ENCODE measurements at places on chromosomes 6 and 20.
A peak's percentile ranks its signal among the peaks of the same experiment; 100 is the strongest.

DNA sequence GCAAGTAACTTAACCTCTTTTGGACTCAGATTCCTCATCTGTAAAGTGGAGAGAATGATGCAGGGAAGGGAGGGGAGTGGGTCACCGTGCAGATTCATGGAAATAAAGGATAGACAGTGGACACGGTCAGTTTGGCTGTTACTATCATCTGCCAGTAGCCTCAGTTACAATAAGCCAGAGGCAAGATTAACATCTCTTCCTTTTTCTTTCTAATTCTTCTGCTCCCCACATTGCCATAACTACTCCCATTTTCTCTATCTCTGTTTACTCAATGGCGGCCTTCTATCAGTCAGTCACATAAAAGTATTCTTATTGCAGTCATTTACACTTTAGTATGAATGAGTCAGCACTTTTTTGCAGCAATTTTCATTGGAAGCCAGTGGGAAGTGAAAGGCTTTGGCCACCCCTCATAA is 49.2 kb downstream of the PPP1R16B start:
- no peak for DNase-seq

- no peak for DNase-seq
These were observed 67.4 kb upstream of the C20orf144 start for GRCh38 chr20:33594743-33595142.

- DNase-seq = peak; percentile 62
These were observed 4.2 kb downstream of the BRD2 start for GRCh38 chr6:32972353-32973143.

DNA sequence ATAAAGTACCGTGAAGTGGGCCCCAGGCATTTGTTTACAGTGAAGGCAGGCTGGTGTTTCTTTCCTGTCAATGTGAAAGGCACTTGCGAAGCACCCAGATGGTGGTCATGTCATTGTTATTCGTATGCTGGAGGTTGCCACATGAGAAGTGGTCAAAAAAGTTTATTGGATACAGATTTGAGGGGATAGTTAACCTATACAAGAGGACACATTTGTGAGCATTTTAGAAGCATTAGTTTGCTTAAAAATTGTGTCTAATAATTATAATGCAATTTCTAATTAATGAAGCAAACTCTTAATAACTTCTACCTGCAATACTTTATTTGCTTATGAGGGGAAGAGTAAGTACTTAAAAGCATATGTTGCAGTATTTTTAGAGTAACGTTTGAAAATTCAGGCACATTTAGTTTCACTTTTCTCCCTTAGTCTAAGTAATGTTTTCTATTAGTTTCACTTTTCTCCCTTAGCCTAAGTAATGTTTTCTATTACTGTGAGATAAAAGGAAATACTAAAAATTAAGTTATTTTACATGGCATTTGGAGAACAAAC is 120.7 kb upstream of the CLDN20 start:
- DNase-seq = no peak

- no peak for DNase-seq
These were observed 6.4 kb downstream of the RPS12 start for GRCh38 chr6:132820629-132821381.

DNA sequence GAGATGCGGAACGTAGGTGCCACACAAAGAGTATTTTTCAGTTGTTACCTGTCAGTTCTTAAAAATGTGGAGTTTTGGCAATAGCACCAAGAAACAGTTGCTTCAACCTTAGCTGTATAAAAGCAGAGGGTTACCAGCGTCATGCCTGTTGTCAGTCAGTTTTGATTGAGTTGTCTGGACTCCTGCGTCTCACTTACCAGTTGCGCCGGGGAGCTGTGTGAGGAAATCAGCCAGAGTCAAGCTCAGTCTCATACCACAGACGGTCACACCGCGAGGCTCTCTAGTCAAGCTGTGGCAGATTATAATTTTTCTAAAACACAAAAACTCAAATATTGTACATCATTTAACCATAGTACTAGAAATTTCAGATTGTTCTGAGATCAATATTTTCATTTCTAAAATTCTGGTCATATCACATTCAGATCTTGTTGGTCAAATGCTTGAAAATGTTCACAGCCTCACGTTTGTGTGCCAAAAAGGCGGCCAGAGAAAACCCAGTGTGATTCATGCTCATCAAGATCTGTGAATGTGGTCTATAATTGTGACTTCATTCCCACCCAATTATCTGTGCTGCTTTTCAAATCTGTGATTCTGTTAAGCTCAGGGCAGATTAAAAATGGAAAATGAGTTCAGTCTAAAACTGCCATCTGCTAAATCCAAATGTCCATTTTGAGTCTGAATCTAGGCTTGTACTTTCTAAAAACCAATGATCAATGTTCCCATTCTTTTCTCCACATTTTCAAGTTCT is 37.5 kb downstream of the SASH1 start:
- DNase-seq = no peak

DNA sequence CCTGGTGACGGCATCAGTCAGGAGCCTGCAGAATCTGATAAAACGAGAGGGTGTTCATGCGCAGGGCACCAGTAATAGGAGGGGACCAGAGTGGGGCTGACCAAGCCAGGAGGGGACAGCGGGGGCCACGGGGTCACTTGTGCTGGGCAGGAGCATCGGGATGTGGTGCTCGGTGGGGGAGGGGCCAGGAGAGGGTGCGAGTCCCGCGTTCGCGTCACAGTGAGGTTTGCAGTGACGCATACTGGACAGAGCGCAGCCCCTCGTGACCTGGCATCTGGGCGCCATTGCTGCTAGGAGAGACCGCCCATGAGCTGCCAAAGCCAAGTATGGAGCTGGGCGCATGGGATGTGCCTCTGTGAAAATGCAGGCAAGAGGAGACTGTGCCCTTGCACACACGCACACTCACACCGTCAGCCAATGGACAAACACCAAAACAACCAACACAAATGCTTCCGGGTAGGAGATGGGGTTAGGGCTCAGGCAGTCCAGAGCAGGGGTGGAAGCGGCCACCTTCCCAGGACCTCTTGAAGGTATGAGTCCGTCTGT is 13.9 kb upstream of the MTG2 start:
- no peak for DNase-seq
